ENCODE measurements at places on chromosomes 6 and 20.

DNA sequence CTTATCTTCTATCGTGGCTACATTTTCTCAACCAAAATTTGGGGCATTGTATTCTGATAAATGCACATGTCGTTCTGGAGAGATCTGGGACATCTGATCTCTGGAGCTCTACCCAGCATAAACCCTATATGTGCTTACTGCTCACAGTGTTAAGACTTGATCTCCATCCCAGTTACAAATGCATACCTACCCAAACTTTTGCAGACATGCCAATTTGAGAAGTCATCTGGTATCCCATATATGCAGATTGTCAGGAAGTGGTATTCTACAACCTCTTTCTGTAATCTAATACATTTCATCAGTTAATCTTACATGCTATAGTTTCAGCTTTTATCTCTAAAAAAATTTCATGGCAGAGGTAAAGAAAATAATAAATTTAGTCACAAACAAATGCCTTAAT, 11.2 kb downstream of the BAG2 start:
- no peak for DNase-seq

- DNase-seq = no peak
Measured at GRCh38 chr6:111721753-111722154, 116.1 kb upstream of the TRAF3IP2 start.

GRCh38 chr6:11731423-11731822, 47.2 kb downstream of the ADTRP start:
- no peak for DNase-seq

GRCh38 chr20:19304886-19305415, 92.5 kb downstream of the SLC24A3 start:
- no peak for DNase-seq

- DNase-seq = no peak
Measured at GRCh38 chr6:118377711-118378414, 170.2 kb upstream of the PLN start.

DNA sequence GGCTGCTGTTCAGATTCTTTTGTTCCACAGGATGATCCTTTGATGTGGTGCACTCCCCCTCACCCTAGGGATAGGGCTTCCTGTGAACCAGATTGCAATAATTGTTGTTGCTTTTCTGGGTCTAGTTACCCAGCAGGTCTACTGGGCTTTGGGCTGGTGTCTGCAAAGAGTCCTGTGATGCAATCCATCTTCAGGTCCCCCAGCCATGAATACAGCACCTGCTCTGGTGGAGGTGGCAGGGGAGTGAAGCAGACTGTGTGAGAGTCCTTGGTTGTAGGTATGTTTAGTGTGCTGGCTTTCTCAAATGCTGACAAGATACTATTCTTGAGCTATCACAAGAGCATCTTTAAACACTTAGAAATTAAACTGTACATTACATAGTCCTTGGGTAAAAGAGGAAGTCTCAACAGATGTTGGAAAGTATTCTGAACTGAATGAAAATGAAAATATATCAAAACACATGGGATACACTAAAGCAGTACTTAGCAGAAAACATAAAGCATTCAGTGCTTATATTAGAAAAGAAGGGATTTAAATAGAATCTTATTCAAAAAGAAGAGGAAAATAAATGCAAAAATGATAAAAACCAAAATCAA, 49.1 kb upstream of the CCR6 start:
- DNase-seq = no peak

- no peak for DNase-seq
Measured at GRCh38 chr20:824916-825315, 8.6 kb upstream of the FAM110A start.

DNA sequence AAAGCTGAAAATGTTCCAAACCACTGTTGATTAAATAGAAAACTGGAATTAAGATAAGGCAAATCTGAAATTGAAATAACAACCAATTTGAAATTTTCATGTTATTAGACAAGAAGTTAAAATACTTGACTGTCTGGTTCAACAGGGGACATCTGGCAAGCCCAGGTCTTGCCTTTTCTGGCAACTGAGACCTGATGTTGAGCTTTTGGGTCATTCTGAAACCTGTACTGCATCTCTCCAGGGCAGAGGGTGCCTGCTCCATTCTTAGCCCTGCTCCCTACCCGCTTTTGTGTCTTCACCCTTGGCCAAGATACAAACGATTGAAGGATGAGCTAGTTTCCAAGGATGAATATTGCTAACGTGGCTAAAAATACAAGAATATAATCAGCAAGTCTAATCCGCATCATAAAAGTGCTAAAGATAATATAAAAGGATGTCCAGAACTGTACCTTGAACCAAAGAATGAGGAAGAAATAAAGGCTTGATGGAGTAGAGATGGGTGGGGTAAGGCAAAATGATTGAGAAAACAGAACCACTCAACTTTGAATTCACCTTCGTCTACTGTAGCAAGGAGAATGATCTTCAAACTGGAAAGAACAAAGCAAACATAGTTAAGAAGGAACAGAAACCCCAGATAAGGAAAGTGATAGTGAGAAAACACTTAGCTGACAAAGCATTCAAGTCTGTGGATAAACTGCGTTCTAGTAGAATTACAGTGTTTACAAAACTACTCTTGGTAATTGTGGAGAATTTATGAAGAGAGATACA, 109.8 kb upstream of the MAN1A1 start:
- DNase-seq = no peak

- DNase-seq = no peak
Measured at GRCh38 chr6:105994591-105995390, 91.3 kb upstream of the PRDM1 start.

DNA sequence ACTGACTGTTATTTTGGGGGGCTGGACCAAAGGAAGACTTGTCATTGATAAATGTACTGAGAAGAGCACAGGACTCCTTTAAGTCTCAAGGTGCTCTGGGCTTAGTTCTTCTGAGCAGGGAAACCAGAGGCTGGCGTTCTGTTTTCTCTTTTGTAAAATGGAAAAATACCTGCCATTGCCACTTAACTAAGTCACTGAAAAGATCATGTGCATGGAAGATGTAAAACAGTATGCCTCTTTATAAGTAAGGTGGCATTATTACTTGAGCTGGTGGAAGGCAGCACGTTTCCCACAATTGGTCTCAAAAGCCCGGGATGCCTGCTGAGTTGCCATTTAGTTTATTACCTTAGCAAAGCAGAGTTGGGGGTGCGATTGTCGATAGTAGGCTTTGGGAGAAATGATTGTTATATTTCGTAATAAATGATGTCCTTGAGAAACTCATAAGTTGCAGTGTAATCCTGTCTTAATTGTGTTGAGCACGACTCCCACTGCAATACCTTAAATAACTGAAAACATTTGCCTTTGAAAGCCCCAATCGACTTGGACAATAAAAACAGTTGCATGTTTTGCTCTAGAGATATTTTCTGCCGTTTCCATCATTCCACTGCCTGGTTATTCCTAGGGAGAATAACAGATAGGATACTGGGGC, 3.6 kb downstream of the JARID2 start:
- DNase-seq = no peak

GRCh38 chr6:37838219-37838921, 18.8 kb downstream of the ZFAND3 start:
- no peak for DNase-seq

GRCh38 chr6:19632786-19633185, 204.4 kb upstream of the ID4 start:
- no peak for DNase-seq

DNA sequence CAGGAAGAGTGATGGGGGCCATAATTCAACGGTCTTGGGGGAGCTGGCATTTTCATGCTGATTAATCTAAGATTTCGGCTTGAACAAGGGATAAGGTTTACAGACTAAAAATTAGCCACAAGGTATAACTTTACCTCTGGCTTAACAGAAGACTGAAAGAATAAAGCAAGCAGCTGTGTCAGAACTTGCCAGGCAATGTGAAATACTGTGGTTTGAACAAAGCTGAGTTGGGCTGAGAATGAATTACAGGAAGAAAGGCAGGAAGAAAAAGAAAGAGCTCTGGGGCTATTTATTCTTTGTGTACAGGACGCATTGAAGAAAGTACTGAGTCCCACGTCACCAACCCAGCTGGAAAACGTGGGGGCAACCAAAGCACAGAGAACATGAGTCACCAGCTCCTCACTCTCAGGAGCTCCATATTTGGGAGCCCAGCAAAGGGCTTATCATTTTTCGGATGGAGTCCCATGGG, 121.5 kb upstream of the NEDD9 start:
- no peak for DNase-seq

GRCh38 chr6:169904051-169904922, 152.9 kb downstream of the ERMARD start:
- DNase-seq = no peak

- DNase-seq = no peak
Measured at GRCh38 chr6:118444796-118445195, 103.3 kb upstream of the PLN start.

DNA sequence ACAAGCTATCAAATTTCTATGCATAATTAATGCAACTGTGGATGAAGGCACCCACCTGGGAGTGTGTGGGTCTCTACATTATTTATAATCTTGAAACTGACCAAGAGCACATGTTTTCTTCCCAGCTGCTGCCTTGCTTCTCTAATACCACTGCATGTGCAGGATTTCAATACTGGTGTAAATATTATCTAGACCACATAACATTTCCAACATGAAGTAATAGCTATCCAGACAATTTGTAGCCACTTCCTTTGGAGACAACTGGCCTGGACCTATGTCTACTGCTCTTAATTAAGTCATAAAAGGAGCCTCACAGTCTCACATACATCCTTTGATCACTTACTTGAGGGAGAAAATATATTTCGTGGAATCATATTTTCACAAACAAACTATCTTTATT, 180.7 kb downstream of the HIVEP2 start:
- peak; percentile 21 for DNase-seq

DNA sequence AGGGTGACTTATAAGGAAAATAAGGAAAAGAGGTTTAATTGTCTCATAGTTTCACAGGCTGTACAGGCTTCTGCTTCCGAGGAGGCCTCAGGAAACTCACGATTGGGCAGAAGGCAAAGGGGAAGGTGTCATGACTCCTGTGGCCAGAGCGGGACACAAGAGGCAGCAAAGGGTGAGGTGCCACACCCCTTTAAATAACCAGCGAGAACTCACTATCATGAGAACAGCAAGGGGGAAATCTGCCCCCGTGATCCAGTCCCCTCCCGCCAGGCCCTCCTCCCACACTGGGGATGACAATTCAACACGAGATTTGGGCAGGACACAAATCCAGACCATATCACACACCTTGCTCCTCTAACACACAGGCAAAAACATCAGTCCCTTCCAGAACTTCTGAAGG, 254.0 kb downstream of the DLL1 start:
- no peak for DNase-seq

GRCh38 chr6:157164972-157165371, 158.3 kb downstream of the TMEM242 start:
- no peak for DNase-seq

GRCh38 chr6:166952121-166952520, 4.2 kb downstream of the RNASET2 start:
- no peak for DNase-seq

DNA sequence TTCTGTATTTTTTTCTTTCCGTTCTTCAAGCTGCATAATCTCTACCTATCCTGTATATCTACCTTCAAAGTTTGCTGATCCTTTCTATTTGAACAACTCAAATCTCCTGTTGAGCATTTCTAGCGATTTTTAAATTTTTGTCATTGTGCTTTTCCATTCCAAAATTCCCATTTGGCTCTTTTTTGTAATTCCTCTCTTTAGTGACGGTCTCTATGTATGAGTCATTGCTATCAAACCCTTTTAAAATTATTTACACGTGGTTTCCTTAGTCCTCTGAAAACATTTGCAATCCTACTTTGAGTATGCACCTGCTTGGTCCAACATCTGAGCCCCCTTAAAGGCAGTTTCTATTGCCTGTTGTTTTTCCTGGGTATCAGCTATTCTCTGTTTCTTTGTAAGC, 100.5 kb upstream of the FOXC1 start:
- DNase-seq = no peak

DNA sequence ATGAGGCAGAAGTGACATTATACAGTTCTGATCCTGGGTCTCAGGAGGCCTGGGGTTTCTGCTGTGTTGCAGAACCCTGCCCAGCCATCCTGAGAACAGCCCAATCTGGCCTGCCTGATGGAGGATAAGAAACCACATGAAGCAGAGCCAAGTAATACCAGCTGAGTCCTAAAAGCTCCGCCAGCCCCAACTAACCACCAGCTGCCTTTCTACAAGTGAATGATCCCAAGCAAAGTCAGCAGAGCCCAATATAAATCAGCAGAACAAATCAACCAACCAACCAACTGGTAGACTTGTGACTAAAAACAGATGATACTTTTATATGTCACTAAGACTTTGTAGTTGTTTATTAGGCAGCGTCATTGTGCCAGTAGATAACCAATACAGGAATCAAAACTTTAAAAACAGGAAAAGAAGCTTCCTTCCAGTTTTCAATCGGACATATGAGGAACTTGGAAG, 52.1 kb downstream of the SNX5 start:
- no peak for DNase-seq

GRCh38 chr6:16676978-16677377, 84.3 kb downstream of the ATXN1 start:
- DNase-seq = no peak

DNA sequence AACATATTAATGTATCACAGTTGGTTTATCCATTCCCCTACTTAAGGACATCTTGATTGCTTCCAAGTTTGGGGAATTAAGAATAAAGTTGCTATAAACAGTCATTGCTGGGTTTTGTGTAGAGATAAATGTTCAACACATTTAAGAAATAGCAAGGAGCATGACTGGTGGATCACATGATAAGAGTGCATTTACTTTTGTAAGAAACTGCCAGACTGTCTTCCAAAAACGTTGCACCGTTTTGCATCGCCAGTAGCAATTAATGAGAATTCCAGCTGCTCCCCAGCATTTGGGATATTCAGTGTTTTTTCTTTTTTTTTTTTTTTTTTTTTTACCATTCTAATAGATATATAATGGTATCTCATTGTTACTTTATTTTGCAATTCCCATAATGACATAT, 695.7 kb upstream of the GJE1 start:
- no peak for DNase-seq

- DNase-seq = no peak
Measured at GRCh38 chr6:147392917-147393625, 115.4 kb upstream of the SAMD5 start.

DNA sequence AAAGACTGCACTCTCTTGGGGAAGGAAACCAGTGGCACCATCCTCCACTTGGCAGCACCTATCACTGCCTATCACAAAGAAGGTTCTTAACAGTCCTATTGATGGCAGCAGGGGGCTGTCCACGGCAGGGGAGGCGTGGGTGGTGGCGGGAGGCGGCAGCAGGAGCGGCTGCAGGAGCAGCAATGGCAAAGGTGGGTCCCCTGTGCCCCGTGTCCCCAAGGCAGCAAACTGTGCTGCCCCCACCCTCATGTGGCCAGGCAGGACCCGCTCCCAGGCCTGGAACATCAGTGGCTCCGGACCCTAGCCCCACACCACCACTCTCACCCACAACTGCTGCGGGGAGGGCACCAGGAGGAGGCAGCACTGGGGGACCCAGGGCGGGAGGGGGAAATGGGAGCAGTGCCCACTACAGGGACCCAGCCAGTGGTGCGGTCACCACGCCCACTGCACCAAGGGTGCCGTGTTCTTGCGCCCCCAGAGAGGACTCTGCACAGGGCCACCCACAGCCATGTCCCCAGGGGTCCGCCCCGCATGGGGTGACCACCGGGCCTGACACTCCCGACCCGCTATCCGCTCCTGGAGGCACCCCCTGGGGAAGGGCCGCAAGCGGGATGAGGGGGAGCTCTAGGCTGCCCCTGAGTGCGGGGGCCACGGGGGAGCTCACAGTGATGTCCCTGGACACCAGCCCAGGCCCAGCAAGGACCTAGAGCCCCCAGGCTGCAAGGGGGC, 54.6 kb downstream of the GMDS start:
- no peak for DNase-seq

GRCh38 chr6:154526996-154527395, 16.5 kb upstream of the CNKSR3 start:
- DNase-seq = no peak

GRCh38 chr20:54822386-54822785, 347.0 kb downstream of the DOK5 start:
- no peak for DNase-seq
